ENCODE measurements at places on chromosomes 2 and 18.

GRCh38 chr2:205119136-205119535 is 563.2 kb upstream of the NRP2 start:
- no peak for DNase-seq

GRCh38 chr2:153584244-153584643 is 105.7 kb upstream of the RPRM start:
- no peak for DNase-seq

- no peak for DNase-seq
These were observed 10.2 kb upstream of the CNDP1 start for GRCh38 chr18:74524097-74524496.

- no peak for DNase-seq
These were observed 57.5 kb downstream of the OSR1 start for GRCh38 chr2:19300961-19301360.

DNA sequence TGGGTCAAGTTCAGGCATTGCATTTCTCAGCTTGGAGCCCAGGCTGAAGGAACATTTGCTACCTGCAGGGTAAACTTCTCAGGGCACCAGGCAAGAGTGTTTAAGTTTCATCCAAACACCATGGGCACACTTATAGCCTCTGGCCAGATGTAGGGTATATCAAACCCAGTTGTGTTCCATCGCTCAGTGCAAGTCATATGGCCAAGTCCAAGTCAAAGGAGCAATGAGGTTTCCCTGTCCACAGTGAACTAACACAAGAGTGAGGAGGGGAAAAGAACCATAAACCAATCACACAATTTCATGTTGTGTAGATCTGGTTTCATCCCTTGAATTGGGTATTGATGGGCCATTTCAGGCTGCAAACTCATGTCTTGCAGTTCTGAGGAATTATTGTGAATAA is 107.2 kb downstream of the SOX11 start:
- DNase-seq, result no peak

- no peak for DNase-seq
These were observed 8.6 kb upstream of the SULT1C4 start for GRCh38 chr2:108369153-108369552.

GRCh38 chr2:26072925-26073768 is 39.3 kb downstream of the RAB10 start:
- DNase-seq, result no peak

DNA sequence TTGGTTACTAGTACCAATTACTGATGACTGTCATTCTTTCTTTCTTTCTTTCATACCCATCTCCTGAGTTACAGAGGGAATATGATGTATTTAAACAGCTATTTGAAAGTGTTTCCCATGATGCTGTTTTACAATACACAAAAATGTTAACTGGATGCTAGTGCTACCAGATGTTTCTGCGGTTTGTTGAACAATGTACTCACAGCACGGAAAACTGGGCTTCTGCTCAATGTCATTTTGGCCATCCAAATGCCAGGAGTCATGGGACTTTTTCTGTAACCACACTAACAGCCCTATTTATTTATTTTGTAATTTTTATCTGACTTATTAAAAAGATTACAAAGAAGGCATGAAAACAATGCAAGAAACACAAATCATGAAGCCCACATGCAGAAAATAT is 313.8 kb downstream of the RIT2 start:
- DNase-seq, result no peak

GRCh38 chr2:27049422-27050280 is 1.8 kb upstream of the AGBL5 start:
- DNase-seq, result peak; percentile 63

GRCh38 chr18:53625997-53626599 is 598.4 kb downstream of the MBD2 start:
- no peak for DNase-seq

DNA sequence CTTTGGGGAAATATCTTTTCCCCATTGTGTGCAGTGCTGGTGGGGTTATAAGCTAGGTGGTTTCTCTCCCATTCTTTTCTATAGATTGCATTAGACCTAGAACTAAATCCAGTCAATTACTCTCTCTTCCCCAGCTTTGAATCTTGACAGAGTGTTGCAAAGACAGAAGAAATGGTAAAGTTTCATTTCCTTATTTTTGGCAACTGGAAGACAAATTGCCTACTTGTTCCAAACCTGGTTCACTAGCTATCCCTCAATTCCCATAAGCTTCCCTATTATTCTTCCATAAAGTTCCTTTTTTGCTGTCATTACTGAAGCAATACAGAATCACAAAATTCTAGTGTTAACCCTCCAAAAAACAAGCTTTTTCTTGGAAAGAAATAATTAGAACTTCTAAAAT is 94.0 kb upstream of the ITGA4 start:
- no peak for DNase-seq

- no peak for DNase-seq
These were observed 137.3 kb downstream of the ZNF516 start for GRCh38 chr18:76357585-76358260.

DNA sequence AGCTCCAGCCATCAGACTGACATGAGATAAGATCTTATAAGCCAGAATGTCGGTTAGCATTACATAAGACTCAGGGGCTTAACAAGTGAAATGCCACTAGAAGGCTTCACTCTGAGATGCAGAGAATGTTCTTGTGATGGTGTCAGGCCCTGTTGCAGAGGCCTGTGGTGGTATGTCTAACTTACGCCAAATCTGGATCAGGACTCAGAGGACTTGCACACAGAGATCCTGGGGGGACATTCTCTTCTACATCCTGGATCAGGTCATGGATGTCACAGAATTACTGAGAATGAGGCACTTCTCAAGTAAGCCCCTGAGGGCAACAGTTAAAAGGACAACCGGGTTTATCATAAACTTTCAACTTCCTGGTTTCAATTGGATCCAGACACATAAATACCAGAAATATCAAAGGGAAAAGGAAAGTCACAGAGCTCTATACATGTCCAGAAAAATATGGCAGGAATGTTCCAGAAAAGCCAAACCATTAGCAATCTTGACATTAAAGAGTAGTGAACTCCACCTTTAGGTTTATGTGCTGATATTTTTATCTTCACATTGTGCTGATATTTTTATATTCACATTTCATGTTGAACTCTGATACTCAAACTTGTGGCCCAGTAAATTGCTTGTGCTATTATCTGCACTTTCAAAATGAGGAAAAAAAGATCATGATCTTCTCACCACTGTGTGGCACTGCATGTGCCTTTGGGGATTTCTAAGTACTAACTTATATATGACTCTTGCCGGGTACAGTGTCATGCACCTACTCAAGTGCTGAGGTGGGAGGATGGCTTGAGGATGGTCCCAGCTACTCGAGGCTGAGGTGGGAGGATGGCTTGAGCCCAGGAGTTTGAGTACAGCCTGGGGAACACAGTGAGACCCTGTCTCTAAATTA is 137.5 kb upstream of the RNF152 start:
- DNase-seq, result no peak

- DNase-seq, result no peak
These were observed 128.0 kb upstream of the TACR1 start for GRCh38 chr2:75327334-75327733.

DNA sequence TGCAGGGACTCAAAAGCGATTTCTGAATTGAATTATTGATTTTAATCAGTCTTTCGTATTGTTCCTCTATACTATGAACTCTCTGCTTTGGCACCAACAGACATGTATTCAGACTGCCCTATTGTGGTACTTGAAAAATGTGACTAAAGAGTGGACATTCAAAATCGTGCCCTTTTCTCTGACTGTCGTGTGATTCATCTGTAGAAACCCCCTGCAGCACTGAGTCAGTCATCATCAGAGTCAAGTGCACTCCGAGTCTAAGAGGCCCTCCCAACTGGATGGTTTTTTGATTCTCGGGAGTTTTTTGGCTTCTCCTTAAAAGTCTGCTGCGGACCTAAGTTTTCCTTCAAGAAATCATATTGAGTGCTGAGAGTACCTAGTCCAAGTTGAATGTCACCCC is 96.4 kb upstream of the FOSL2 start:
- DNase-seq, result no peak

DNA sequence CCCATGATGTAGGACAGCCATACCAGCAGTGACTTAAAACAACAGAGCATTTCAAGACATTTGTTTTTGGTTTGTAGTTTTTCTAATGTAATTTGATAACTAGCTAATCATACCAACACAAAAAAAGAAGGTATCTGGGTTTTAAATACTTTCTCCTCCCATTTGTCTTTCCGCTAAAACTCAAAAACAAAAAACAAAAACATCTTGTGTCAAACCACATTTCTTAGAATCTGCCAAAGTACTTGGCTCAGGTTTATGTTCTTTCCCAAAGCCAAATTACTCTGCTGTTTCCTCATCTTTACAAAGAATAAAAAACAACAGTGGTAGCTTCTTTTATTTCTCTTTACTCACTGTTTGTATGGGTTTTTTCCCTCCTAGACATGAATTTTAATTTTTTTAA is 71.5 kb downstream of the GREB1L start:
- DNase-seq, result no peak

DNA sequence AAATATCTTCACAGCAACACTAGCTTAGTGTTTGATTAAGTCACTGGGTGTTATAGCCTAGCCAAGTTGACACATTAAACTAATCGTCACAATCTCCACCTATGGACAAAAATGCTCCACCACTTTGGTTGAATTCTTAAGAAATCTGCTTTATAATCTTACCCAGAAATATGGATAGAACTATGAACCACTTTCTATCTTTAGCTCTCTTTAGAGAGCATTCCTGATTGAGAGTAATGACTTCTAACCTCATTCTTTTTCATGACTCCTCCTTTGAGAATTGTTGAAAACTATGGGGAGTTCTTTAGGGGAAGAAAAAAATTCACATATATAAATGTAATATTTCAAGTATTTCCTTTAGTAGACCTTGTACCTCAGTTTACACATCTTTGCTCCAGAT is 1282.2 kb upstream of the ZEB2 start:
- DNase-seq, result no peak

DNA sequence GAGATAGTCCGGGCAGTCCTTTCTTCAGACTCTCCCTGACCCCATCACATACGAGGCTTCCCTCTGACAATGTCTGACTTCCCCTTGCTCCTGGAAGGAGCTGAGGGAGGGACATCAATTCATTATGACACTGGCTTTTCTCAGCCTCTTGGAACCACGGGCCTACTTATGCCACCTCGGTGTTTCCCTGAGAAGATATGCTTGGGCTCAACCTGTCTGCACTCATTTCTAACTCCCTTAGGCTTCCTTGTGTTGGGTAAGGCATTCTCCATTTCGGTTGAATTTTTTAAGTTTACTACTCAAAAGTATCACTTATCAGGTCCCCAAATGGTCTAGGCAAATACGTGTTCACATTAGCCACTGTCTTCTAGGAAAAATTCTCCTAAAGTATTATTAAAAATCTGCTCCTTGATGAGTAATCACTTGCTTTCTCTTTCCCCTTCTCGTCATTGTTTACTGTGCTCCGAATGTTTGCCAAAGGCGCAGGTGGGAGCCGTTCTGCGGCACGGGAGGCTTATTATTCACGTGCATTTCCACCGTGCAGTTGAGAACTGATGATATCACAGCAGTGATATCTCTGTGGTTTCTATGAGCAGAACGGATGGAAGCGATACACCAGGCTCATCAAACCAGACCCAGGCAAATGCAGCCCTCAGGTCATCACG is 33.1 kb downstream of the ARL4C start:
- DNase-seq, result peak; percentile 81

DNA sequence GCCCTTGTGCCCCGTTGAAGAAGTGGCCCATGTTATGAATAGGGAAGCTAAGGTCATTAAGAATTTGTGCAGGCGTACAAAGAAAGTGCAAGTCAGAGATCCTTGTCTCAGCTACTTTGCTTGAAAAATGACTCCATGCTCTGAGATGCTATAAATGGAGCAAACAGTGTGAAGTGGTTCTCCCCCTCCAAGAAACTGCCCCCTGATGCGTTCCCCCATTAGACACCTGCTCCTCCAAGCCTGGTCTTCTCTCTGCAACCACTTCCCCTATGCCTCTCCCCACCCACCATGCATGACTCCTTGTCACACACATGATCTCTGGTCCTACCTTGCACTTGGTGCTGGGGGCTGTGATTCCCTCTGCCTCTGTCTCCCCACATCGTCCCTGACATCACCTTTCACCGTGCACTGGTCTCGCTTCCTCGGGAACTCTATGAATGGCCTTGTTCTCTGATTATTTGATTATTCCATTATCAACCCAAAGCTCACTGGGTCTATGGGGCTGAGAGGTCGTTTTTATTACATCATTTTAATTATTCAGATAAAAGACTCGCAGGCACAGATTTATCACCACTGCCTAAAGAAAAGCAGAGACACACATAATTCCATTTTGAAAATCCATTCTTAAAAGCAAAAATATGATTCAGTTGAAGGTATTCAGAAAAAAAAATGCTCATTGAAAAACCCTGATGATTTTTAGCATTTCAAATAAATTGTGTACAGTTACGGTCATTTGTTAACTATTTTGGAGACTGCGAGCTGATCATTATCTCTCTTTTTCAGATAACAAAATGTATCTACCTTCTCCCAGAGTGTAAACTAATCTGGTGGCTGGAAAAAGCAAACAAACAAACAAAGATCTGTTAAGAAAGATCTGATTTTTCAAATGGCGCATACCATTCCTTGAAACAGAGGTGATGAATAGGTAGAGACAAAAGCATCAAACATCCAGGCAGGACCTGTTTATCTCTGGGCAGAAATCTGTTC is 294.9 kb downstream of the SOX11 start:
- no peak for DNase-seq

DNA sequence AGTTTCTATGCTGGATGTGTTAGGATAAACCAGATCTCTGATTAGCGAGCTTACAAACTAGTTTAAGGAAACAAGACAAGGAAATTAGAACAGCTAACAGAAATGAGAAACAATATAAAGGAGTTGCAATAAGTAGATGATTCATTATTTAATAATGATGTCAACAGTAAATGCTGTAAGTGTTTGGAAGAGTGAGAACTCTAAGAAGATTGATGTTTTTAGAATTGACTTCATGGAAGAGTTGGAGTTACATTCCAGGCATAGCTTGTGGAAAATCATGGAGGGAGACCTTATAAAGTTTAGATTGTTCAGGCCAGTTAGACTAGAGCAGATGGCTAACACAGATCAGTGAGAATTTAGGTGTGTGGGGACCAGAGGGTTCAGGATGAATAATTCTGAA is 32.6 kb downstream of the PPP1R1C start:
- no peak for DNase-seq

DNA sequence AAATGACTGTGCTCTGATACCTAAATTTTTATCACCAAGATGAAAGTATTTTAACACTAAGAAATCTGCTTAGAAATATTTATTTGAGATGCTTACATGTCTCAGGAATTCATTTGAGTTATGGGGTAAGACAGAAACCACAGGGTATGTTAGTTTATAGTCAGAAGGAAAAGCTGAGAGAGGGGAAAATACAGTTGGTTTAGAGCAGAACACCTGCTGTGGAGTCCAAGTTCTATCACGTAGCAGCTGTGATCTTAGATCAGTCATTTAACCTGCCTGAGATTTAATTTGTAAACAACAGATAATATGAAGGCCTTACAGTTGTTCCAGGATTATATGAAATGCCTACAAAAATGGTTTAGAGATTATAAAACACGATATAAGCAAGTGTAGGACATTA is 29.0 kb downstream of the PDE6D start:
- no peak for DNase-seq

GRCh38 chr2:27118525-27119329 is at the start of gene CGREF1:
CGREF1 (minus strand) TSS chr2:27119128; CDS start chr2:27104366, 14,762 bp downstream.
- no peak for DNase-seq

Data from CD4-positive, alpha-beta T cell treated with Interleukin-15 for 1 hour (primary cell).